ENCODE measurements at places on chromosomes 13 and 19. TPM values are rescaled to one million over a fixed set of nuclear protein-coding genes. Genes with fewer than 3 reads are reported as not detected.

MCEMP1 gene
- total RNA-seq, result 0.49 TPM

GRCh38 chr19:35206855-35207254 lies 21.7 kb downstream of the FAM187B start:
- no peak for DNase-seq

DNA sequence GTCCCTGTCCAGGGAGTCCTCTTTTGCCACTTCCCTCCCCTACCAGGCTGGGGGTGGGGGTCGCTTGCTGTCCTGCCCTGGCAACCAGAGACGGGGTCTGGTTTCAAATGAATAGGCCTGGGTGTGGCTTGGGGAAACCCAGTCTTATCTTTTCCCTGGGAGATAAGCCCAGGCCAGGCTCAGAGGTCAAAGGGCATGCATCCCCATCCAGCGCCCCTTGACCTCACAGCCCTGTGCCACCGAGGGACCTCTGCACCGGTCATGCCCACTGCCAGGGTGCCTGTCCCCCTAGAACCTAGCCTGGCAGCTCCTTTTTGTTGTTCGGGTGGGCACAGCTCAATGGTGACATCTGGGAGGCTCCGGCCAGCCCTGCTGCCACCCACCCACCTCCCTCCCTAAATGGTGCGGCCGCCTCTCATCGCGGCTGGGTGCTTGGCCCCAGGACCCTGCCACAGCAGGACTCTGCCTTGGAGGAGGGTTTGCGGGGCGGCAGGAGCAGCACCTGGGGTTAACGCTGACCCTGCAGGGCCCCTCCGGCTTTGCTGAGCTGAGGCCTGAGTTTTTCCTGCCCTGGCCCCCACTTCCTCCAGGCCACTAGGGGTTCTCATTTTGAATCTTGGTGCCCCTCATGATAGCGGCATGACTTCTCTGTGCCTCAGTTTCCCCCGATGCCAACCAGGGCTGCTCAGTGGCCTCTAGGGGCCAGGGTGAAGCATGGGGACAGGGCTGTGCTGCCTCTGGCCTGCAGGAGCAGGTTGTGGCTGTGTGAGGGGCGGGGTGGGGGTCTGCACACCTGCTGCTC lies 2.9 kb upstream of the CERS1 start:
- no peak for DNase-seq

DNA sequence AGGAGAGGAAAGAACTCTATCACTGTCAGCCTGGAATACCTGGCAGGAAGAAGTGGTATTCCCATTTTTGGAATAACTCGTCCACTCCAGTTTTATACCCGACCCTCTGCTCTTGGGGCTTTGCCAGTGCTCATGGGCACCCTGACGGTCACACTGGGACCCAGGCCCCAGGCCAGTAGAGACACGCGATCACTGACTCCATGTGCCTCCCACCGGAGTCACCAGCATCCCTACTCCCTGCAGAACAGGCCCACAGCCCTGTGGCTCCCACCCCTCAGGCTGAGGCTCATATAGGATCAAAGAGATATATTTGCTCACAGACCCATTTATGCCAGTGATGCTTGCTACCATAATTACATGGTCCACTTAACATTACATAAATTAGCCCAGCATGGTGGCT lies 3.5 kb downstream of the GRTP1 start:
- peak; percentile 55 for DNase-seq

TUBA3C gene
- not detected for total RNA-seq

ACP5 gene
- total RNA-seq, result 10.4 TPM

GPR183 gene
- 34.8 TPM for total RNA-seq

C19orf33 gene
- total RNA-seq, result 18.2 TPM

DNA sequence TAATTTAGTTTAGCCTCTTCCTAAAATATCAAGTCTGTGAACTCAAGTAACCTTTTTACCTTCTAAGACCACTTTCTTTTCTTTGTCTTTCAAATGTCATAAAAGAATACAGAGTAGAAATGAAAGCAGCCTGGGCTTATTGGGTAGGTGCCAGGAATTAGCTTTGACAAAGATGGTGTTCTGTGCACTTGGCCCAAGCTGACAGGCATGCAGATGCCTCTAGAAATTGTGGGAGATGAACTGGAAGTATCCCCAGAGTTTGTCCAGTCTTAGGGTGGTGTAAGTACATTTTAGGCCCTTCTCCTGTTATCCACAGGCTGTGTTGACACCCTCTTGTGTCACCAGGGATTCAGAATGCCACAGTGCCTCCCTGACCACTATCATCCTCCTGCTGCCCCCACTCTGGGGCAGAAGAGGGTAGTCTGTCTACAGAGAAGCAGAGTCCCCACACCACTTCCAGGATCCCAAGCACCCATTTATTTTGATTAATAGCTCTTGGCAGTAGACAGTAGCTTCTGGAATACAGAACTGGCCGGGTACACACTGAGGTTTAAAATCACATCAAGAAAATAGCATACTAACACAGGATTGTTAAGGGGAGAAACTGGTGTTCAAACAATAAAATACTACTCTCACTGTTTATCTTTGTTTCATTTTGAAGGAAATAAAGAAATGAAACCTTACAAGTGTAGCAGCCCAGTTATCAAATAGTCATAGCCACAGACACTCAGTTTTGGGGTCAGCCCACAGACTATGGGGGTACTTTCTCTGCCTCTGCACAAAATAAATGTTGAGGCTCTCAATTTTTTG lies 343.2 kb downstream of the KCNRG start:
- DNase-seq, result no peak

- DNase-seq, result no peak
Measured at GRCh38 chr19:7971553-7972520, 28.4 kb upstream of the TIMM44 start.

DNA sequence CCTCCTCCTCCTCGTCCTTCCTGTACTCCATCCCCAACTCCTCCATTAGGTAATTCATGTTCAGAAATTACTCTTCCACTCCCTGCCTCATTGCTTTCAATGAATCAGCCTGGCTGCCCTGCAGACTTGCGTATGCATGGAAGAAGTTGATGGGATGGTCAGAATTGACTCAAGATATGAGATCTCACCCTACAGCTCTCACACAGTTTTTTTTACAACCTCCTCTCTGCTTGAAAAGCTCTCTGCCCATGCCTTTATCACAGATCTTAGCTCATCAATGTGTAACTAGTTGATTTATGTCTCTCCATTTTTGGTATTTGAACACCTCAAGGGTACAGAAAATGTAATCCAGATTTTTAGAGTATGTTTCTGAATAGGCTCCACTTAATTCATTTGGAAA lies 506.9 kb downstream of the TBC1D4 start:
- no peak for DNase-seq

CTXN1 gene
- total RNA-seq, result 45.3 TPM

DNA sequence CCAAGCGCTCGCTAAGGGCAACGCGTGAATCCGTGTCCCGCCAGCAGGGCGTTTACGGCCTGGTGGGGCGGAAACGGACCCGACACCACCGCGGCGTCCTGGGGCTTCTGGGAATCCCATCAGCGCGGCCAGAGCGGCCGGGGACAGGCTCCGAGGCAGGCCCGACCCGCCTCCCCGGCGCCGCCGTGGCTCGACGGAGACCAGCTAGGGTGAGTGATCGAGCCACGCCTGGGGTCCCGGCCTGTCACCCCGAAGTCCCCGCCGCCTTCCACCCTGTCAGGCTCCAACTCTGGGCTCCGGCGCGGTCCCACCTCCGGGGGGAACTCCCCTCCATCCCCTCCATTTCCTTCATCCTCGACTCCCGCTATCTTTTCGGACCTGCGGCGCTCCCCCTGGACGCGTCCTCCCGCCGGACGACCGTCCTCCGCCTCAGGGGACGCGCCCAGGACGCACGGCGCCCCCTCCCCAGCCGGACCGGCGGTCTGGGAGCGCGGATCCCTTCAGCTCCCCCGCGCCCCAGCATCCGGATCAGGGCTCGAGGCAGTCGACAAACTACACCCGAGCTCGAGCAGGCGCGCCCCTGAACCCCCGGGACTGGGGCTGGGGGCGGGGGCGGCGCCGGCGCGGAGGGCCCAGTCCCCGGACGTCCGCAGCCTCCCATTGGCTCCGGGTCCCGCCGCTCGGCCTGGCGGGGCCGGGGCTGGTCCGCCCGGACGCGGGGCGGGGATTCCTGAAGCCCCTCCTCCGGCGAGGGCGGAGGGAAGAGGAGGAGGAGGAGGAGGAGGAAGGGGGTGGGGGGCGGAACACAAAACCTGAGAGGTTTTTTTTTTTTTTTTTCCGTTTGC lies 638 bp upstream of the BICRA start:
- peak; percentile 97 for DNase-seq

- DNase-seq, result no peak
Measured at GRCh38 chr19:51830274-51830673, 35.3 kb downstream of the FPR3 start.

POSTN gene
- total RNA-seq, result 128 TPM

DNA sequence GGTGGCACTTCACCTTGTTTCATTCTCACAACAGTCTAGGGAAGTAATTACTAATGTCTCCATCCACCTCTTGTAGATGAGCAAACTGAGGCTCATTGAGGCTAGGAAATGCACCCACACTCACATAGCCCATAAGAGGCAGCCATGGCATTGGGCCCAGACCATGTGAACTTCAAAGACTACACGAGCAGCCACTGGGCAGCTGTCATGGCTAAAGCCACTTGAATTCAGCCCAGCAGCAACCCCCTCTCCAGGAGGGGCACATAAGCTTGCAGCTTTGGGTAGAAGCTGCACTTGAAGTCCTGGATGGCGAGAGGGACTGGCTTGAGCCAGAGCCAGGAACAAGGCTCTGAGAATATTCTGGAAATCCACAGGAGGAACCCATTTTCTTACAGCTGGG lies 13.4 kb downstream of the ALOX5AP start:
- DNase-seq, result no peak

SLC8A2 gene
- 10.0 TPM for total RNA-seq

- peak; percentile 99 for DNase-seq
Measured at GRCh38 chr19:633068-633785, at the start of gene POLRMT. POLRMT (minus strand) TSS chr19:633537; CDS start chr19:633512, 25 bp downstream.

DNA sequence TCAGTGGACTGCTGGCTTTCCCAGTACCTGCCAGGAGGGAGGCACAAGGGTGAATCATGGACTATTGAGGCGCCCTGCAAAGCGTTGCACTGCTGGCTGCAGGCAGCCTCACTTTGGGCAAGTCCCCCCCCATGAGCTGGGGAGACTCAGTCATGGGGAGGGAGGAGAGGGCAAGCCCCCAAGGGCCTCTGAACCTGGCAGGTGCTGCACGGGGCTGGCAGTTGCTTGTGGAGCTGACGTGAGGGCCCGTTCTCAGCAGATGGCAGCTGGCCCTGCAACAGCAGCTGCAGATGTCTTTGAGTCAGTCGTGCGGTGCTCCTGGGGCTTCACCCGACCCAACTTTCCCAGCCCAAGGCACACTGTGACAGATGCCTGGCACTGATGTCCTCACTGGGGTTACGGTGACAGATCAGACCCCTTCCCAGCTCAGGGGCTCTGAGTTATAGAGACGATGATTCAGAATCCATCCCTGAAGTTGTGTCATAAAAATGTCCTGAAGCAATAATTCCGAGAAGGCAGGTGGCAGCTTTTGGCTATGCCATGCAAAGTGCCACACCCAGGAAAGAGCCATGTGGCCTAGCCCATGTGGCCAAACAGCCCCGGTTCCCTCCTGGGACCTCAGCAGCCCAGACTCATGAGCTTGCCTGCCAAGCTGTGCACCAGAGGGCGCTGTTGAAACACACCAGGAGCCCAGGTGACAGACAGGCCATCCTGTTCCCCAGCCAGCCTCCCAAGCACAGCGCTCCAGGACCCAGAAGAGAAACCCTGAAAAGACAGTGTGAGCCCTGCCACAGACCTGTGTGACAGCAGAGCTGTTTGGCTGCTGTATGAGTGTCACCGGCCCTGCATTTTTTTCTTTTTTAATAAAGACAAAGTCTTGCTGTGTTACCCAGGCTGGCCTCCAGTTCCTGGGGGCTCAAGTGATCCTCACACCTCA lies 53.6 kb upstream of the LDLR start:
- DNase-seq, result peak; percentile 96

CYP4F11 gene
- 0.68 TPM for total RNA-seq

GRCh38 chr13:21048901-21049698 lies 12.3 kb downstream of the LATS2 start:
- DNase-seq, result no peak

DNA sequence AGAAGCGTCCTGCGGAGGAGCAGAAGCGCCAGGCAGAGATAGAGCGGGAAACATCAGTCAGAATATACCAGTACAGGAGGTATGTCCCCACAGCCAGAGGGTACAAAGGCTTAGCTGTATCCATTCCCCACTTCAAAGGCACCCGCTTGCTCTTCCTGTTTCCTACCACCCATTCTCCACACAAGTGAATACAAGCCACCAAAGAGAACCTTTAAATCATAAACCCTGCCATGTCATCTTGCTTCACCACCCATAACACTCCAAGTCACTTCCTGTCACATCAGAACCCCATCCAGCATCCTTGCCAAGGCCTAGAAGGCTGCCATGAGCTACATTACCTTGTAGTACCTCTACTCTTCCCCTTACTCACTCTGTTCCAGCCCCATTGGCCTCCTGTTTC lies 205.8 kb downstream of the LMO7 start:
- no peak for DNase-seq

CACNG8 gene
- total RNA-seq, result not detected

- DNase-seq, result no peak
Measured at GRCh38 chr13:109677206-109677605, 109.2 kb downstream of the IRS2 start.

DNA sequence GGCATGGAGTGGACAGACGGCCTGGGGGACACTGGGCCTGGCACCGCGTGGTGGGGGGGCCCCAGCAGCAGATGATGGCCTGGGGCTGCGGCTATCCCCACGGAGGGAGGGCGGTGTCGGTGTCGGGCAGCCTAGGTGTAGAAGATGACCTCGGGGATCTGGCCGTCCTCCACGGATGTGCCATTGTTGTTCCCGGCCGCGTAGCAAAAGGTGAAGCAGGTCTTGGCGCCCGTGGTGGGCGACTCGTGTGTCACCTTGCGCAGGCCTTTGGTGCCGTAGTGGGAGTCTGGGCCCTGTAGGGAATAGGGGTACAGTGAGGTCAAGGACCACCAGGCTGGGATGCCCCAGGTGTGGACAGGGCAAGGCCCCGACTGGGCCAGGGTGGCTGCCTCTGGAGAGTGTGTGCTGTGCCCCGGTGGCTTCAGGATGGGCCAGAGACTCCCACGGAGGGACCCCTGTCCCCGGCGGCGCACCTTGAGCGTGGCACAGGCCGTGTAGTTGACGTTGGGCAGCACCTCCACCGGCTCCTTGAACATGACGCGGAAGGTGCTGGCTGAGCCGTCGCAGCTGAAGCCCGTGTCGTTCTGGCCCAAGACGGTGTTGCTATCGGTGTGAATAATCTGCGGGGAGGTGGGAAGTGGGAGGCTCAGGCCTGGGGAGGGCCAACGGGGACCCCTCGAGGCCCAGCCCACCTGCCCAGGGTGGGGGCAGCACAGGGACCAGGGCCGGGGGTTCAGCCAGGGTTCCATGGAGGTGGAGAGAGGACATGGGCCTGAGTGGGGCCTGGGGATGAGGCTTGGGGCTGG lies 29.0 kb downstream of the BTBD2 start:
- DNase-seq, result peak; percentile 62

DNA sequence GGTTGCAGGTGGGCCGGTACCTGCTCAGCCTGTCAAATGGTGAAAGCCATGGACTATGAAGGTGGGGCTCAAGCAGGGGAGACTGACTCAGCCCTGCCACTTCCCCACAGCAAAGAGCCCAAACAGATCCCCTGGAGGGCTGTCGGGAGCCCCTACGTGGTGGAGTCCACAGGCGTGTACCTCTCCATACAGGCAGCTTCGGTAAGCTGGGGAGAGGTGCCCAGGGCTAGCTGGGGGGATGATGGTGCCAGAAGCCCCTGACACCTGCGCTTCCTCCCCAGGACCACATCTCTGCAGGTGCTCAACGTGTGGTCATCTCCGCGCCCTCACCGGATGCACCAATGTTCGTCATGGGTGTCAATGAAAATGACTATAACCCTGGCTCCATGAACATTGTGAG lies 3.2 kb upstream of the TMEM147 start:
- DNase-seq, result no peak
